ENCODE measurements at places on chromosomes 2 and 18. TPM values are rescaled to one million over a fixed set of nuclear protein-coding genes. Genes with fewer than 3 reads are reported as not detected.

POU3F3 gene
- total RNA-seq, result not detected

MYCN gene
- 5.0 TPM for total RNA-seq

GRCh38 chr2:122009561-122009960, 254.1 kb downstream of the TSN start:
- DNase-seq, result no peak

DNA sequence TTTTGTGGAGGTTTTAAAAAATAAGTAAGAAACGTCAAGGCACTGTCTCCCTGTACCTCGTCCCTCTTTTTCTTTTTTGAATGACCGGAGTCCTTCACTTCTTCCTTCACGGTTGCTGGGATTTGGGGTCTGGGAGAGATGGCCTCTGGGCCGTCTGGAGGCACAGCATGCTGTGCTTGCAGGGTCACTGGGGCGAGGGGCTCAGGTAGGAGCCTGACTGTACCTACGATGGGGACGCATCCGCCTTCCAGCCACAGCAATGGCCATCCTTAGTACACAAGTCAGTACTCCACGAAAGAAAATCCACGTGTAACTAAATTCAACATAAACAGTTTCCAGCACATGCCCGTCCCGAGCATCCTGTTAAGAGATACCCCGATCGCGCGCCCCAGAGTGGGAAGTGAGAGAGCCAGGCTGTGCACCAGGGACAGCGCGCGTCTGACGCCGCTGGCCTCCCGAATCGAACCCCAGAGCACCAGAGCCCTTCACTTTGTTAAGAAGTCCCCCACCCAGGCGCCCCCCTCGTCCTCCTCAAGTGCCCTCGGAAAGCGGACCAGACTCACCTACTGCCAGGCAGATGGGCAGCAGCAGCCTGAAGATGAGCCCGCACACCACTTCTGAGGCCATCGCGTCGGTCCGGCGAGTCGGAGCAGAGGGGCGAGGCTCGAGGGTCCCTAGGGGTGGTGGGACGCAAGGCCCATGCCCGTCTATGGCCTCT, 1.2 kb downstream of the PIEZO2 start:
- DNase-seq, result no peak

- DNase-seq, result no peak
Observed at GRCh38 chr18:48521723-48522122, 17.1 kb upstream of the CTIF start.

GRCh38 chr18:47619771-47620448, 310.5 kb downstream of the SMAD2 start:
- DNase-seq, result no peak

DNA sequence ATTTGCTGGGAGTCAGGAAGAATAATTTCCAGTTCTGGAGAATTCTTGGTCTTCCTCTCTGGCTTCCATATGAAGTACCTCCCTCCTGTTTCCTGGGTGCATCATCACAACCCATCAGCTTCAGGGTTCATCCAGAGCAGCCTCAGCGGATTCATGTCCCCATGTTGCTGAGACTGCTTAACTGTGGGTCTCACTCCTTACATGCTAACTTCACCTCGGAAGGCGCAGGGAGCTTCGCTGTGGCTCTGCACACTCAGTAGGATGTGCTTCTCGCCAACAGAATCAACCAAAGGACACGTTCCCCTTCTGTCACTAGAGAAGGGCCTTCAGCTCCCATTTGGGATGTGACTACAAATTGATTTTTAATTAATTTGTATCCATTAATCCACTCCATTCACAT, 24.2 kb downstream of the FBLN7 start:
- DNase-seq, result no peak
